ENCODE measurements at places on chromosomes 1 and 21.

GRCh38 chr1:176033474-176033873, 173.6 kb downstream of the COP1 start:
- DNase-seq = no peak

DNA sequence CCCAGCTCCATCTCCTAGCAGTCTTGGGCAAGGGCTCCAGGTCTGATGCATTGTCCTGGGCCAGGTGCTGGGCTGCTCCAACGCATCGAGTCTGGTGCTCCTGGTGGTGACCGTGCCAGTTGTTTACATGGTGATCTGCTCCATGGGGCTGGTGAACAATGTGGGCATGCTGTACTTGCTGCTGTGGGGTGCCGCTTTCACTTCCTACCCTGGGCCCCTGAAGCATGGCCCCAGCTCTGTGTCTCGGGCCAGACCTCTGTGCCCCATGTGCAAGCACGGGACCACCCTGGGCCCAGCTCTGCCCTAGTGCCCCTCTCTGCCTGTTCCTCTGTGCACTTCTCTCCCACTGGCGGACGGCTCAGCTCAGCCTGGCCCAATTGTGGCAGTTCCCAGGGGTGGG, 119.4 kb downstream of the MAST2 start:
- DNase-seq = no peak

DNA sequence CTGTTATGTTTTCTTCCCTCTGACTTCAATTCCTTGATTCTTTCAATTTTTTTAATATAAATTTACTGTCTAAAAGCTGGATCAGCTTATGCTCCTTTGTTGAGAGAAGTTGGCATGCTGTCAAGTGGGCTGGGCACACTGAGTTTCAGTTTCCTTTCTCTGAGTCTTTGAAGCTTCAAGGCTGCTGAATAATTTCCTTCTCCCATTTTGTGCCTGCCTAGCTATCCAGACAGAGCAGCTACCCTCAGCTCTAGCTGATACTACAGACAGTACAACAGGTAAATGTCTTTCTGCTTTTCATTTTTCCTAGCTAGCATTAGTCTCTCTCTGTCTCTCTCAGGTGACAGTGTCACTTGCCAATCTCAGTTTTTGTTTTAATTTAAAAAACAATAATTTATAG, at the start of gene IFI44:
IFI44 (plus strand) TSS at position 204 of the 400 bp plus-strand sequence. CDS start 365 bp downstream, outside the sequence.
- DNase-seq = peak; percentile 74

DNA sequence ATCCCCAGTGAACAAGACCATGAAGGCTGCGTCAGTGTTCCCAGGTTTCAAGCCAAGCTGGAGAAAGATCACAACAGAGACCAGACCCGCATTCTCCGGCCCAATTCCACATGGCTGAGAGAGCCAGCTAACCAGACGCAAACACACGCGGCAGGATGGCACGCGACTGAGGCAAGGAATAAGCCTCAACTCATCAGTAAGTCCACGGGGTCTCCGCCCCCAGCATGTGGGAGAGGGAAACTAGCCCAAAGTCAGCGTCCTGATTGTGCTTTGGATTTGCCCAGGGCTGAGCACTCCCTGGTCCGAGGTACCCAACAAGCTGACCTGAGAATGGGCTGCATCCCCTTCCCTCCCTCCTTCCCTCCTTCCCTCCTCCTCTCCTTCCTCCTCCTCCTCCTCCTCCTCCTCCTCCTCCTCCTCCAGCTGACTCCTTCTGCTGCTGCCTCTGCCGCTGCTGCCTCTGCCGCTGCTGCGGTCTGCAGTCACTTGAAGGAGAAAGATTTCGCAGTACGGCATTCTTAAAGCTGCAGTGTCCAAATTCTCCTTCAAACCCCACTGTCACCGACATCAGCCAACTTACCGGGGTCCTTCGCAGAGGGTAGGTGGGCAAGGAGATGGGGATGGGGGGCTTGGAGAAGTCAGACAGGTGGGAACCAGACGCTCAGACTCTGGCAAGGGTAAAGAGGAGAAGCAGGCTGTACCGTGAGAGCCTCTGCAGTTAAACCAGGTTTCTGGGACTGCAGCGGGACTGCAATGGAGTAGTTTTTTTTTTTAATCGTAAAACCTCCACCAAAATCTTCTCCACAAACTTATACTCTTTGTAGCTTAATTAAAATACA, 33.0 kb upstream of the H6PD start:
- DNase-seq = no peak

DNA sequence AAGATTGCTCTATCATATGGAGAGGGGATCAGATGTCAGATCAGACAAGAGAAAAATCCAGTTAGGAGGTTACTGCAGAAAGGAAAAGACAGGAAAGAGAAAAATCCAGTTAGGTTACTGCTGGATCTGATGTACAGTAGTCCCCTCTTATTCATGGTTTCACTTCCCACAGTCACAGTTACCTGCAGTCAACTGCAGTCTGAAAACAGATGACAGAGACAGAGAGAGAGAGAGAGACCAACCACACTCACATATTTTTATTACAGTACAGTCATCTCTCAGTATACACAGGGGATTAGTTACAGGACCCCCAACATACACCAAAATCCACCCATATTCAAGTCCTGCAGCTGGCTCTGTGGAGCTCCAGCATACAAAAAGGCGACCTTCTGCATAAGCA, 29.3 kb downstream of the NUP133 start:
- DNase-seq = no peak

GRCh38 chr1:94596260-94596659, 54.7 kb upstream of the F3 start:
- DNase-seq = no peak

GRCh38 chr21:42567861-42568260, 54.2 kb downstream of the SLC37A1 start:
- no peak for DNase-seq

DNA sequence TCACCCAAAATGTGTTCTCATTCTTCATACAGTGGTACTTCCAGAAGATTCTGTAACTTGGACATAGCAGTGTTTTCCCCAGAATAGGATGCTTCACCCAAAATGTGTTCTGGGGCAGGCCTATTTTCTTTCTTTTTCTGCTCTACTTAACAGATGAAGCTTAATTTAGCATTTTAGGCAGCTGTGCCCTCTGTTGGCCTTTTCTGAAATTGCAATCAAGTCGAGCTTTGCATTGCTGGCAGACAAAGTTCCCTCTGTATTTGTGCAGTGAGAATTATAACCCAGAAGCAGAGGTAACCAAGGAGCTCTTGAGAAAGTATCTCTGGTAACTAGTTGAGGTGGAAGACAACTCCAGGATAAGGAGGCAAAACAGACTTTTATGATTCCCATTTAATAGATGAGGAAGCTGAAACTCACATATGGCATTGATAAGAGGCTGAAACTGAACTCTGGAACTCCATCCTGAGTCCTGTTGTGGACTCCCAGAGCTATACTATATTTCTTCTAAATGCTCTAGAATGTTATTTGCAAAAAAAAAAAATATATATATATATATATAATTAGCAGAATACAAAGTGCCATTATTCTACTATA, 50.3 kb upstream of the L1TD1 start:
- DNase-seq = peak; percentile 50

GRCh38 chr1:206744683-206745082, 25.9 kb upstream of the IL19 start:
- DNase-seq = peak; percentile 75

- no peak for DNase-seq
These were observed 1.9 kb downstream of the TNFAIP8L2 start for GRCh38 chr1:151158326-151158725.

DNA sequence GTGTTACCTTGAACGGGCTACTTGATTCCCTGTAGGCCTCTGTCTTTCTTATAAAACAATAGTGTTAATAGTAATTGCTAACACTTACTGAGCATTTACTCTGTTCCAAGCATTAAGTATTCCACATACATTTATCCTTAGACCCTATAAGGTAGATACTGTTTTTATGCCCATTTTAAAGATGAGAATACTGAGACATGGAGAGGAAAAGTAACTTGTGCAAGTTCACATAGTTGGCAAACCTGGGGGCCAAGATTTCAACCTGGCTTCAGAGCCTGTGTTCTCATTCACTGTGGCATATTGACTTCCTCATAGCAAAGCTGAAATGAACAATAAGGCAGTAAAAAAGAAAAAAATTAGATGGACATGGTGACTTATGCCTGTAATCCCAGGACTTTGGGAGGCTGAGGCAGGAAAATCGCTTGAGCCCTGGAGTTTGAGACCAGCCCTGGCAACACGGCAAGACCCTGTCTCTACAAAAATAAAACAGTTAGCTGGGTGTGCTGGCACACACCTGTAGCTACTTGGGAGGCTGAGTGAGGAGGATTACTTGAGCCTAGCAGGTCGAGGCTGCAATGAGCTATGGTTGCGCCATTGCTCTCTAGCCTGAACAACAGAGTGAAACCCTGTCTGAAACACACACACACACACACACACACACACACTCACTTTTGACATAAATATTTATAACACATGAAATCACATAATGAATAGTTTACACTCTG, 19.6 kb upstream of the HMGN2 start:
- no peak for DNase-seq

GRCh38 chr1:219081943-219082925, 91.4 kb upstream of the LYPLAL1 start:
- DNase-seq = no peak

GRCh38 chr21:37153196-37153934, 80.3 kb downstream of the TTC3 start:
- no peak for DNase-seq

DNA sequence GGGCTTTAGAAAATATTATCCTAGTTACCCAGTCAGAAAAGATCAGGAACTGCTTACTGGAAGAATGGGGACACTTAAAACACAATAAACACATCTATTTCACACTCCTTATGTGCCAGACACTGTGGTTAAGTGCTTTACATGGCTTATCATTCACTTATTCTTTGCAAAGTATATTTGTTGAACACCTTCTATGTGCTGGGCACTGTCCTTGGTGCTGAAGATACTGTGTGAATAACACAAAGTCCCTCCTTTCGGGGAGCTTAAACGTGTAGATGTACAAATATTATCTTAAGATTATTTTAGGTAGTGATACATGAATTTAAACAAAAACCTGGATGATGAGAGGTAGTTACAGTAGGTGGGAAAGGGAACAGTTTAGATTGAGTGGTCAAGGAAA, 169.3 kb downstream of the ST6GALNAC5 start:
- DNase-seq = peak; percentile 14

- DNase-seq = no peak
These were observed 430.6 kb downstream of the KIF26B start for GRCh38 chr1:245585252-245585959.

GRCh38 chr1:162373541-162374260, 3.0 kb downstream of the SPATA46 start:
- no peak for DNase-seq

GRCh38 chr1:214009423-214010196, 21.8 kb downstream of the PROX1 start:
- no peak for DNase-seq

GRCh38 chr1:172661107-172661506, 2.2 kb downstream of the FASLG start:
- DNase-seq = peak; percentile 52

GRCh38 chr1:40210511-40211204, 37.1 kb upstream of the TMCO2 start:
- no peak for DNase-seq

DNA sequence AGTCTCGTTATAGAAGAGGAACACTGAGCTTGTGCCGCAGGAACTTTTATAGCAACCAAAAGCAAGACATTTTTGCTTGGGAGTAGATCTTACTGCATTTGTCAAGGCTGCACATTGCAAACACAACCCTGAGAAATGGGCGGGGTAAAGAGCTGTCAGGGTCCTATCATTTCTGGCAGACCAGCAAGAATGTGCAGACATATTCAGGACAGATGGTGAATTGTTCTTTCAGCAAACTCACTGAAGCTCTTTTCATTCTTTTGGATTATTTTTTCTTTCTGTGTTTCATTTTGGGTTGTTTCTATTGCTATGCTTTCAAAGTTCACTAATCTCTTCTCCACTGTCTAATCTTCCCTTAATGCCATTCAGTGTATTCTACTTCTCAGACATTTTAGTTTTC, 5.1 kb upstream of the ACTN2 start:
- no peak for DNase-seq

DNA sequence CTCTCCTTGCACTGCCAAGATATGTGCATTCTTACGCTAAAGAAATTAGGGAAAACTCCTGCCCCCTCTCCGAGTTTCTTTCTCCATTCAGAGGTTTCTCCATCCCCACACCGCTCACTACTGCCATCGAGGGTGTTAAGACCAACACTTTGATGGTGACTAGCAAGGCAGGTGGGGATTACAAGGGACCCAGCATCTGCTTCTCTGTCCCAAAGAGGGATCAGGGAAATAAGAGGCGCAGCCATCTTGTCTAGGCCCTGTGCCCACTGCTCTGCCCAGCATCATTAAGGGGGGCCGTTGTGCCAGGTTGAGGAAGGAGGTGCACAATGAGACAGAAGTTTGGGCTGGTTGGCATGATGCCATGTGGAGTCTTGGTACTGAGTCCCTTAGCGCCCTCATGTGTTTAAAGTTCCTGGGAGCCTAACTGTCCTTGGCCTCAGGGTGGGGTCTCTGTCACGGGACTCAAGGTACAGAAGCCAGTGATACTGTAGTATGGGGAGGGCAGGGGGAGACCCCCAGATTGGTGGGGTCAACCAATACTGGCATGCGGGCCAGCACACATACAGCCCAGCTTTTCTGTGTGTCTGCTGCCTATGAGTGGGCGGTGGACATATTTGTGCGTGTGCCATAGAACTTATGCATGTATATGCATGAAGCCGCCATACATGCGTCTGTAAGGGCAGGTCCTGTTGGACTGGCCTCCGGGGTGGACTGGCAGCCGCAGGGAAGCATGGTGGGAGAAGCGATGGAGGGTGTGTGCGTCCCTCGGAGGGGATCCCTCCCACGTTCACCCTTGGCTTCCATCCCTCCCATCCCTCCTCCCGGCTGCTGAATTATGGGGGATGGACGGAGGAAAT, 5.5 kb downstream of the EFNA3 start:
- DNase-seq = peak; percentile 46

GRCh38 chr1:155130272-155131006, 2.8 kb downstream of the EFNA1 start:
- DNase-seq = no peak

DNA sequence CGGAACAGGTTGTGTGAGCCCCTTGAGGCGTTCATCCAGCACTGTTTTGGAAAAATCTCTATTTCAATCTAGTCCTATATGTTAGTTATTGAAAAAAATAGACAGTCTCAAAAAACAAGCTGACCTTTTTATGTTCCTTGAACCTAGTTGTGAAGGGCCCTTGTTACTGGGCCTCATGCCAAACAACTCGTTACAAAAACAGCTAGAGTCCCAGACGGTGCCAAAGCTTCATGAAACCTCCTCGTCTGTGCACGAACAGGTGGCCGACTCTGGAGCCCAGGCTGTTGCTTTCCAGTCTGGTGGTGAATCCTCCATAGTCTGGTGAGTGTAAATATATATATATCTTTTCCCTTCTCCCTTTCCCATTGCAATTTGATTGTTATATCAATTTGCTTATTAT, at the start of gene CHIA:
CHIA (plus strand) TSS at position 222 of the 400 bp plus-strand sequence. CDS start 19,617 bp downstream, outside the sequence.
- DNase-seq = no peak

GRCh38 chr1:200075938-200076546, 48.5 kb downstream of the NR5A2 start:
- DNase-seq = no peak

GRCh38 chr1:113433184-113433583, 42.9 kb downstream of the MAGI3 start:
- DNase-seq = no peak

DNA sequence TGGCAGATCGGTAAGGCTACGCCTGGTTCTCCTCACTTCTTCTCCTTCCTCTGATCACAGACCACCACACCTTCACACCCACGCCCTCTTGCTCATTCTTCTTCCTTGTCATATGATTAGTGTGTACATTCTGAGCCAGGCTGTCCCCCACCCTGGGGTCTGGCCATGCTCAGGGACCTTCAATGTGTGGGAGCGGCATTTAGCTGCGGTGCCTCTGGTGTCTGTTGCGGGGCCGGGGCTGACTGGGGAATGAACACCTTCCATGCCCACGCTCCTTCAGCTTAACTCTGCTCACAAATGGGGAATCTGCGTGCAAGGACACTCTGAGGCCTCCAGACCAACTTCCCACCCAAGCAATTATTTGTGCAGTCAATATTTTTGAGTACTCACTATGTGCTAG, 29.4 kb downstream of the QSOX1 start:
- no peak for DNase-seq
